Natural killer cell treated with Interleukin-12 subunit alpha and Interleukin-12 subunit beta and Interleukin-15 and Interleukin-18, amount 100 ng/mL, for 72 hours (primary cell): ENCODE measurements at places on chromosomes 5 and 9.

DNA sequence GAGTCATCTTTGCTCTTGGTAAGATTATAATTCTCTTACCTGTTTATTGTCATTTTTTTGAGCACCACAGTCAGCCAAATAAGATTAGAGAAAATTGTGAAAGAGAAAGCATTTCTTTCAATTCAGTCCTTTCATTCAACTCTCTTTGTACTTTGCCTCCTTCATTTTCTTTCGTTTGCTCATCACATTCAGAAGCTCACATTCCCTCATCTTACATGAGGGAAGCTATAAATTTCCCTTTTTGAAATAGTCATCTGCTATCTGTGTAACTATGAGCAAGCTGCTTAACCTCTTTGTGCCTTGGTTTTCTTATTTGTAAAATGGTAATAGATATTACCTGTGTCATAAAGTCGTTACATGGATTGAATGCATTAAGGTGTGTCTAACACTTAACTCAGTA, 41.4 kb downstream of the PAM start:
- DNase-seq = no peak

DNA sequence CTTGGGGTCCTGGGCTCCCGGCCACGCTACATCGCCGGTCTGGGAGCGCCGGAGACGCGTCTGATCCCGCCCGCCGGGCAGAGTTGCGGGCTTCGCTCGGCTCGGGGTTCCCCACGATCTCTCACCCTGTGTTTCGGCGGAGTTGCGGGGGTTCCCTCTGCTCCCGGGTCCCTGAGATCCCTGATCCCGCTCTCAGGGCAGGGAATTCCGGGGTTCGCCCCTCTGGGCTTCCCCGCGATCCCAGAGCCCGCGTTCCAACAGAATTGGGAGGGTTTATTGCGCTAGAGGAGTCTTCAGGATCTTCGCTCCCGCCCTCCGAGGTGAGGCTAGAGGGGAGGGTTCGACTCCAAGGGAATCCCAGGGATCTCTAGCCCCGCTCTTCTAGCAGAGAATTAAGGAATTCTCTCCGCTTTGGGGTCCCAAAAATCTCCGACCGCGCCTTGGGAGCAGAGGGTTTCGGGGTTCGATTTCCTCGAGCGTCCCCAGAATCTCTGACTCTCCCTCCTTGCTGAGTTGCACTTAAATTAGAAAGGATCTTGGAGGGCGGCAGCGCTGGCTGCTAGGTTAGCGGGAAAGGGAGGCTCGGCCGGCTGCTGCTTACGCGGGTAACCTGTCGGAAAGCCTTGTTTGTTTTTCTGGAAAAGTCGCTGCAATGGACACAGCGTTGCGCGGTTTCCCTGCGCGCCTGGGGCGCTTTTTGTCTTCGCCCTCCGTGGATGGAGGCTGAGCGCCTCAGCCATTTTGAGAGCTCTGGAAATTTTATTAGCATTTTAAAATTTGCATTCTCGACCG, 1.3 kb downstream of the DMRT1 start:
- no peak for DNase-seq

GRCh38 chr5:1913578-1913977, 30.9 kb upstream of the IRX4 start:
- DNase-seq = no peak

- no peak for DNase-seq
Observed at GRCh38 chr5:173204185-173204979, 30.6 kb downstream of the NKX2-5 start.

DNA sequence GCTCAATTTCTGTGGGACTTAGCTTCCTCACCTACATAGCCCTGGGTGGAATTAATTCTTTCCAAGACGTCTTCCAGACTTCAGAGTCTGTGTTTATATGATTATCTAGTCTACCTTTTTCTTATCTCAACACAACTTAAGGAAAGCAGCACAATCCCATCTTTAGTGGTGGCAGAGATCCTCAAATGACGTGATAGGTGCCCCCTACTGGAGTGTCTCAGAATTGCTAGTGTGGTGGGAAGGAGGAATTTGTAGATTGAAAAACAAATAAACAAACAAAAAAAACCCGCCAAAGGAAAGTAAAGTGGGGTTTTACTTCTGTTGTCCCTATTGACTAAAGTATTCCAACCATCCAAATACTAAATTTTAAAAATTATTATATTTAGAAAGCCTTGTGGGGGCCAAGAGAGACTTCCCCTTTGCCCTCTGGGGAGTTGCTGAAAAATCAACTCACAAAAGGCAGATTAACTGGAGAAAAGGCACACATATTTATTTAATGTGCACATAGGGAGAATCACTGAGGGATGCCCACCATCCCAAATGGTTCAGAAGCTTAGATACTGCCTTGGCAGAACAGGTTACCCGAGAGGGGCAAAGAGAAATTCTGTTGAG, 283.3 kb downstream of the TMEM167A start:
- DNase-seq = no peak

DNA sequence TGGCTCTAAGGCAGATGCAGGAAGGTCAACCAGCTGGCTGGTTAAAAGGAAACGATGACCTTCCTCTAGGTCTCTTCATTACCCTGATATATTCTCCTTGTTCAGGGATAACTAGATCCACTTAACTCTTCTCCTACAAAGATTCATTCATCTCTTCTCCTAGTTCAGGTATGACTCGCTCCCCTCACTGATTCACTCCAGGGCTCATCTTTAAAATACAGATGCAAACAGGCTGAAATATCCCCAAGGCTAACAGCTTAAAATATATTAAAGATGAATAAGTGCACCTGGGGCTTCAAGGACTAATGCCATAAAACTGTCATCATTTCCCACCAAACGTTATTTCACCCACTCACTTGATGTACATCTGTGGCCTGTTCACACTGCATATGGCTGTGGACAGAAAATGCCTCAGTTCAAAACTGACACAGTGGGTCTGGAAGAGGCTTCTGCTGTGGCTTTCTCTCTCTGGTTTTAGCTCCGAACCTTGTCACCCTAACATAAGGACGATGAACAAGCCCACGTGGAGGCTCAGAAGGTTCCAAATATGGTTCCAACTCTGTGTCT, 366.9 kb downstream of the DEPDC1B start:
- DNase-seq = no peak

GRCh38 chr5:122471031-122471751, 159.2 kb downstream of the SNCAIP start:
- no peak for DNase-seq

DNA sequence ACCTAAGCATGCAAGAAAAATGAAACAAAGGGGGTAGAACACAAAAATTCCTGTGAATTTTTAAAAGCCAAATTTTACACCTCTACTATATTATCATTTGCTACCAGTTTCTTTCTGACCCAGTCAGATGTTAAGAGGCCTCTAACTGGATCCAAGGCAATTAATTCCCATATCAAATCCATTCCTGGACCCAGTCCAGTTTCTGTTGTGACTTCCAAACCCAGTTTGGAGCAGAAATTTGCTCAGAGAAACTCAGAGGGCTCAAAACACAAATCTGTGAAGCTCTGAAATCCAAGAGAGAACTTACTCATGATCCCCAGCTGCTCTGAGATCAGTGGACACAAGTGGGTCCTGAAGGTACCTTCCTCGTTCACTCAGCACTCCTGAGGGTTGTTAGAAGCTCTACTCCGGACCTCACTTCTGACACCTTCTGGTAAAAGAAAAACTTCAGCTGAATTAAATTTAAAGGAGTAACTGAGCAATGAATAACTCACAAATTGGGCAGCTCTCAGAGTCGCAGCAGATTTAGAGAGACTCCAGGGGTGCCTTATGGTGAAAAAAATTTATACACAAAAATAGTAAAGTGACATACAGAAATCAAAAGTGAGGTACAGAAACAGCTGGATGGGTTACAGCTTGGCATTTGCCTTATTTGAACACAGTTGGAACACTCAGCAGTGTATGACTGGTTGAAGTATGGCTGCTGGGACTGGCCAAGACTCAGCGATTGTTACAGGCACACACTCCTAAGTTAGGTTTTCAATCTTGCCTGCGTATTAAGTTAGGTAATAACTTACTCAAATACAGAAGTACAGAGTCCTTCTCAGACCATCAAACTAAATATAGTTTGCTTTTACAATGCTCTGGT, 32.4 kb downstream of the INSL4 start:
- DNase-seq = no peak
